CD4-positive, CD25-positive, alpha-beta regulatory T cell (primary cell): ENCODE measurements at places on chromosomes 5 and 9.

GRCh38 chr5:82513738-82514137 is 235.6 kb upstream of the RPS23 start:
- no peak for DNase-seq

GRCh38 chr5:52893863-52894262 is 95.3 kb upstream of the ITGA2 start:
- no peak for DNase-seq

DNA sequence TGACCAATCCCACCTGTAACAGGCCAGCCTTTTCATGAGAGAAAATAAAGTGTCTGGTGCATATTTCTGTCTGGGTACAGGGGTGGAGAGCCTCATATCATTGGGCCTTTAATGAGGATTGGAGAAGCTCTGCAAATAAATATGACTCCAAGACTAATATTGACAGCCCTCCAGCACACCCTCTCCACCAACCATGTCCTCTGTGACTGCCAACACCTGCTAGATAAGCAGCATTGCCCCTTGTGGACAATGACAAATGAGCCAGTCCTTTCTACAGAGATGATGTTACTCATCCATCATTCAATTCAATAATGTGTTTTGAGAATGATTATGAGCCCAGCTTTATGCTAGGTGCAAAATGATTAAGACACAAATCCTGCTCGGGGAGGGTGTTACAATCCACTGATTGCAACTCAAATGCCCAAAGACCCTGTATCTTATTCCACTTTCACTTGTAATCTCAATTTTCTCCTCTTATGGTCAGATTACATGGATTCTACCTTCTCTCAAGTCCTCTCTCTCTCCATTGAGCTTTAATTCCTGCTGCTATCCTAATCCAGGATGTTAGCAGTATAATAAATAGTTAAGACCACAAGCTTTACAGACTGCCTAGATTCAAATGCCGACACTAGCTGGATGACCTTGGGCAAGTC is 2.1 kb upstream of the GFRA3 start:
- no peak for DNase-seq

GRCh38 chr5:172168311-172168710 is 19.7 kb downstream of the STK10 start:
- DNase-seq, result no peak

DNA sequence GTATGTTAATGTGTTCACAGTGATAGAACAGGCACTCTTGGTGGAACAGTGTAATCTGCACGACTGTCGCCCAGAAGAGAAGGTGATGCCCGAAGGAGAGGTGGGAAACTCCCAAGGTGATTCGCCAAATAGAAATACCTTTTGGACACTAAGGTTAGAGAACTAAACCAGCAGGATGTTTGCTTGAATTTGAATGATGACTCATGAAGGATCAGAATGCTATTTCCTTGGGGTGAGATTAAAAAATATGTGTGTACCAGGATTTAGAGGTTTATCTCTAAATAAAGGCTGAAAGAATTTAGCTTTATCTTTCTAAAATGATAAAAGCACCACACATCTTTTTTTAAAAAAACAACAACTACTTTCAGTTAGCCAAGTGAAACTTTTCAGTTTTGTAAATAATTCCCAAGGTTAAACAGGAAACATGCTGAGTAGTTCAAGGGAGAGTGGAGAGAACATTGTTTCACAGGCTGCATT is 297.4 kb upstream of the TAS2R1 start:
- DNase-seq, result no peak

DNA sequence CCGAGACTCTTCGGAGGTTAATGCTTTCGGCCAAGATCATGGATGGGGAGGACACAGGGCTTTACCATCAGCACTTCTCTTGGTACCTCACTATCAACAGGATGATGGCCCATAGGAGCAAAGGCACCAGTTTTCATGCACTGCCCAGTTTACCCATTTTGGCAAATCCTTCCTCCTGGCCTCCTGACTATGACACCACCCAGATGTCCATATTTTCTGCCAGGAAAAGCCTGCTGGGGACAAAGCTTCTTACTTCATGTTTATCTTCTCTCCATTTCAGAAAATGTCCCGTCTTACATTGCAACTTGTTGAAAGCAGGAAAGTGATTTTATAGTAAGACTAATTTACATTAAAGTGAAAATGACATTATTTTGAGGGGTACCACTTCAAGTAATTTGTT is 61.4 kb upstream of the GAS1 start:
- no peak for DNase-seq

DNA sequence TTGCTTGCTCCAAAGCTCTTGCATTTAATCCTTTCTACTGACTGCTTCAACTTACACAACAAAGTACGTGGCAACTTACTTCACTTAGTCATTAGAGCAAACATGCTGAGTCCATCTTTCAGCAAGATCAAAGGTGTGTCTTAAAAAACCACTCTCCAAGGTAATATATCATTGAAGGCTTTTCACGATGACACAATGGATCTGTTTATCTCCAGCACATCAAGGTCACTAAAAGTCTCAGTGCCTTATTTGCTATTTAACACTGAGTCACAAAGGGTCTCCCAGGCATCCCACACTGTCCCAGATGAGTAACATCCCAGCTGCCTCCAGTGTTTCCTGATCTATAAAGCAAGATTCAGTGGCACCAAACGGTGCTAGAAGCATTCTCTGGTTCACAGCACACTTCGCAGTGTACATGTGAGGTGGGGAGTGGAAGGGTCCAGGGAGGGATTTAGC is 3.7 kb upstream of the CLK4 start:
- no peak for DNase-seq

GRCh38 chr5:155434681-155435080 is 421.1 kb downstream of the KIF4B start:
- DNase-seq, result no peak

DNA sequence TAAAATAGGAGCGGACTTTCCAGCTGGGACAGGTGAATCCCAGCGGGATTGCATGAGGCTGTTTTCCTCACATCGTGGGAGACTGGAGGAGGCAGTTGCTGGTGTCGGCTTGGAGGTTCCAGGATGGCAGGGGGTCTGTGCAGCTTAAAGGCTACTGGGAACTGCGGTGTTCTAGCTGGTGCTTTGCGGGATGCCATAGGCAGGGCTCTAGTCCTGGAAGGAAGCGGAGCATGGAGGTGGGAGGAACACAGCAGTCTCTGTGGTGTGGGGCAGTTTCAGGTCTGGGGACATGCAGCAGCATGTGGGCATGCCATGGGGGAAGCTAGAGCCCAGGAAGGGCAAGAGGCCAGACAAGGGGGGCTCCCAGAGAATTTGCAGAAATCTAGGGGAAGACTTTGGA is 141.5 kb downstream of the NSG2 start:
- no peak for DNase-seq

DNA sequence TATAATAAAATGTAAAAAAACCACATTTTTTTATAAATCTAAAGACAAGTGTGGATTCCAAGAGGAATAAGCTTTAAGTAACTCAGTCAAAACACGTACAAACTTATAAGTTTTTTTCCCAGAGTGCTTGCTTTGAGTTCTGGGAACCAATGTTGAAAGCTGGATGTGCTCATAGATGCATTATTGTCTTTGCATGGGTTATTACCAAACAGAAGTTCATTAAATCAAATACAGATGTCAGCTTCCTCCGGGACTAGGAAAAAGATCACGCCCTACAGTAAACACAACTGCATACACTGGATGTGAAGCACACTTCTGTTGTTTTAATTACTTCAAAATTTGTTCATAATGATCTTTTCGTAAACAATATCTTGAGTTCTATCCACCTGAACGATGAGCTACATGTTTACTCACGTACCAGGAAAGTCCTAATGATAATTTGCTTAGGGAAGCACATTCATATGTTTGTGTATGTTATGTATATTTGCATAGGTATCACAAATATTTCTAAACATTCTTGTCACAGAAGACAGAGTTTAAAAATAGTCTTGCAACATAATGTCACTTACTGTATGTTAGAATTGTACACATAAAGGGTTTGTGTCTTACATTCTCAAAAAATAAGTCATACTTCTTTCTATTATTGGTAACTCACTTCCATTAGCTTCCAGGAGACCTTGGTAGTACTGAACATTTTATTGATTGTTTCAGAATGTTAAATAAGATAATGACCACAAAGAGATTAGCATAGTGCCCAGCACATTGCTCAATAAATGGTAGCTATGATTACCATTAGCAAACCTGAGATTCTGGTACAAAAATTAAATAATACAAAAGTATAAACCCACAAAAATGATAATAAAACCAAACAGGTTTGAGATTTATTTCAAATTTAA is 427.4 kb downstream of the CETN3 start:
- DNase-seq, result no peak

DNA sequence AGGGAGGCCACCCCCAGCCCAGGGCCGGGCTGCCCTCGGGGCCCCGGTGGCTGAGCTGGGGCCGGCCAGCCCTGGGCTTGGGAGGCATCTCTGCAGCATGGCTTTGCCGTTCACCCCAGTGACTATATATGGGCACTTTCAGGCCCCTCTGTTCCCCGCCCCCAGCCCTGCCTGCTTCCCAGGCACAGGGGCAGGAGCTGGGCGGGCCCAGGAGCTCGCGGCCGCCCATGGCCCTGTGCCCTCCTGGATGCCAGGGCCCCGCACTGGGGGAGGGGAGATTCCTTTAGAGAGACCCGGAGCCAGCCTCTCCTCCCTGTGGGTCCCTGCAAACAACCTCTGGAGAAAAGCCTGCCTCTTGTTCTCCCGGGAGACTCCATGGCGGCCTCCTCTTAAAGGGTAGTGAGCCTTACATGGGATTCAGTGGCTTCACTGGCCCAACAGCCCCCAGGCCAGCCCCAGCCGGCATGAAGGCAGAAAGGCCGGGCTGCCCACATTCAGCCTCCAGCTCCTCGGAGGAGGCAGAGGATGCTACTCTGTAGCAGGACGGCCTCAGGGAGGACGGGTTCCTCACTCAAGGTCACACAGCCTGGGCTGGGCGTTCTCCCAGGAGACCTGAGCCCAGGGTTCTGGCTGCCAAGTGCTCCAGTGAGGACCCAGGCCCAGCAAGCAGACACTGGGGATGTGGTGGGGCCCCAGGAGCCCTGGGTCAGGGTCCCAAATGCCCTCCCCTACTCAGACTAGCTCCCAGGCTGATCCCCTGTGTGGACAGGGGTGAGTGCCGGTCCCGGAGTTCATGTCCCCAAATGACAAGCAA is 4.1 kb downstream of the NACC2 start:
- DNase-seq, result no peak

DNA sequence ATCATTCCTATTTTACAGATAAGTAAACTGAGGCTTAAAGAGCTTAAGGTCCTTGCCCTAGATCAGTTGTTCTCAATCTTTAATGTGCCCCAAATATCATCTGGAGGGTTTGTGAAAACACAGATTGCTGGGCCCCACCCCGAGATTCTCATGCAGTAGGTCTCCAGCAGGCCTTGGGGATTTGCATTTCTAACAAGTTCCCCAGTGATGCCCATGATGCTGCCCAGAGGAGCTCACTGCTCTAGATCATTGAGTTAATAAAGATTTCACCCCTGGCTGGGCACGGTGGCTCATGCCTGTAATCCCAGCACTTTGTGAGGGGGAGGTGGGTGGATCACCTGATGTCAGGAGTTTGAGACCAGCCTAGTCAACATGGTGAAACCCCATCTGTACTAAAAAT is 42.8 kb upstream of the RAD23B start:
- no peak for DNase-seq

DNA sequence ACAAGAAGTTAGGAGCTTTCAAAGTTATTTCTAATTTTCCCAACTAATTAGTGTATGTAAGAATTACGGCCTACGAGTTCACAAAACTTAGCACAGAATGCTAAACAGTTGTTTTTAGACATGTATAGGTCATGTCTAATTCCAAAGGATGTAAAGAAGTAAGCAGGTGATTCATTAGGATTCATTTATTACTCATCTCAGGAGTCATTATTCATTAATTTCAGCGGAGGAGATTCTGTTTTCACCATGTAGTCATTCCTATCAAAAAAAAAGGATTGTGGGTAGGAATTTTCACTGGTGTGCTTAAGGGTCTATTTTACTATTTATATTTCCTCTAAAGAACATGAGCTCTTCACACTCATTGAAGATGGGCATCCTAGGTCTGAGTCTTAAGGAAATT is 532.2 kb downstream of the ACTL7B start:
- no peak for DNase-seq

- DNase-seq, result no peak
Measured at GRCh38 chr9:19701991-19702390, 86.8 kb downstream of the SLC24A2 start.

- DNase-seq, result no peak
Measured at GRCh38 chr5:158152136-158152535, 293.2 kb upstream of the CLINT1 start.

- peak; percentile 41 for DNase-seq
Measured at GRCh38 chr9:27888661-27889295, 315.5 kb upstream of the C9orf72 start.

- DNase-seq, result no peak
Measured at GRCh38 chr5:174436750-174437149, 287.6 kb upstream of the MSX2 start.

- no peak for DNase-seq
Measured at GRCh38 chr5:9335269-9335668, 210.6 kb downstream of the SEMA5A start.

DNA sequence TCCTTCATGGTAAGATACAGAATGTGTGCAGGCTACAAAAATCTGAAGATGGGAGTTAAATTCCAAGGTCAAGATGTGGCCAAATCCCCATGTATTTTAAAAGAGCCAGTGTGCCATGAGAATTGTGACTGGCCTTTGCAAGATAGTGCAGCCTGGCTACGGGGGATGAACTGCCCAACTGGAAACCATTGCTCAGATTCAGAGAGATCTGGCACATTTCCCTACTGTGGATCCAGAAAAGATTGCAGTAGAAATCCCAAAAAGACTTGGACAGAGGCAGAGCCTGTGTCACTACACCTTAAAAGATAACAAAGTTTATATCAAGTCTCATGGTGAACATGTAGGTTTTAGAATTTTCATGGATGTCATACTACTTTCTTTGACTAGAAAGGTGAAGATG is 26.2 kb downstream of the SLC12A2 start:
- DNase-seq, result no peak

GRCh38 chr5:116543501-116543900 is 31.1 kb downstream of the SEMA6A start:
- DNase-seq, result no peak

DNA sequence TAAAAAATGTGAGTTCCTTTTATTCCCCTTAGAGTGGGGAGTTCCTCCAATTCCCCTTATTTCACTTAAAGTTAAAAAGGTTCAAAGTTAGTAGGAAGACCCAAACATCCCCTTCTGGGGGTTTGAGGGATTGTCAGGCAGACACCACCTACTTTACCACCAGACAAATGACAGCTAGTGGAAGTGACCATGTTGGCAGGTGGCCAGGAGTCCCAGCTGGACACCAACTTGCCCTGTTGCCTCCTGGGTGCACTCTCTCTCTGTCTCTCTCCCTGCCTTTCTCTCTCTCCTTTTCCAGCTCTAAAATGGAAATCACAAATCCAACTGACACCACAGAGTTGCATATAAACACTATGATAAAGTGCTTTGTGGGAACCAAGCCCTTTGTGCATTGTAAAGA is 307.7 kb upstream of the TLE4 start:
- DNase-seq, result no peak

- DNase-seq, result no peak
Measured at GRCh38 chr9:754150-754931, 87.2 kb upstream of the DMRT1 start.

GRCh38 chr9:75088646-75089372 is 495 bp downstream of the OSTF1 start:
- DNase-seq, result peak; percentile 11

DNA sequence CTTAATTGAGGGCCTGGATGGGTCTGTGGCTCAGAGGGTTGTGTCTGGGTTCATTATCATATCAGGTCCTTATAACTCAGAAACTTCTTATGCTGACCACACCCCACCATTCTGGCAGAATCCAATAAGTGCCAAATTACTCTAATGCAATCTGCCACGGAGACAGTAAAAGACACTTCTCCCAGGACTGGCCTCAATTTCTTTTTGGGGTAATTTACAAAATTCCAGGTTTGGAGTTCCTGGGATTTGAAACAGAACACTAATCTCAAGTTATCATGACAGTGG is 187.8 kb downstream of the GNAQ start:
- DNase-seq, result no peak
